ENCODE measurements at places on chromosomes 5 and 9. TPM values are rescaled to one million over a fixed set of nuclear protein-coding genes. Genes with fewer than 3 reads are reported as not detected.

DNA sequence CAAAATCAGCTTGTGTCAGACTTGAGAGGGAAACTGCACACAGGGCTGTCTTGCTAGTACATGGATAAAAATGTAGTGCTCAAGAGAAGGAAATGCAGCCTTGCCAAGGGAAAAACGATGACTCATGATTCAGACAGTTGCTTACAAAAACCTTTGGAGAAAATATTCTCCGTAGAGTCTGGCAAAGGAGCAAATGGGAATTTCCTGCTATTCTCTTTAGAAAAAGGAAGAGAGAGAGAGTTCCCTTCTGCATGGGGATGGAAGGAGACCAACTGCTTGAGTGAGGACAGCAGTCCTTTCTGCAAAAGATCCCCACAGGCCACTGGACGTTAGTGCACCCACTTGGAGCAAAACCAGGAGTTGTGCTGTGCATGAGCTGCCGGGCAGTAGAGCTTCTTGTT lies 7.6 kb downstream of the IFNB1 start:
- DNase-seq = peak; percentile 41

DBH gene
- total RNA-seq = not detected

DNA sequence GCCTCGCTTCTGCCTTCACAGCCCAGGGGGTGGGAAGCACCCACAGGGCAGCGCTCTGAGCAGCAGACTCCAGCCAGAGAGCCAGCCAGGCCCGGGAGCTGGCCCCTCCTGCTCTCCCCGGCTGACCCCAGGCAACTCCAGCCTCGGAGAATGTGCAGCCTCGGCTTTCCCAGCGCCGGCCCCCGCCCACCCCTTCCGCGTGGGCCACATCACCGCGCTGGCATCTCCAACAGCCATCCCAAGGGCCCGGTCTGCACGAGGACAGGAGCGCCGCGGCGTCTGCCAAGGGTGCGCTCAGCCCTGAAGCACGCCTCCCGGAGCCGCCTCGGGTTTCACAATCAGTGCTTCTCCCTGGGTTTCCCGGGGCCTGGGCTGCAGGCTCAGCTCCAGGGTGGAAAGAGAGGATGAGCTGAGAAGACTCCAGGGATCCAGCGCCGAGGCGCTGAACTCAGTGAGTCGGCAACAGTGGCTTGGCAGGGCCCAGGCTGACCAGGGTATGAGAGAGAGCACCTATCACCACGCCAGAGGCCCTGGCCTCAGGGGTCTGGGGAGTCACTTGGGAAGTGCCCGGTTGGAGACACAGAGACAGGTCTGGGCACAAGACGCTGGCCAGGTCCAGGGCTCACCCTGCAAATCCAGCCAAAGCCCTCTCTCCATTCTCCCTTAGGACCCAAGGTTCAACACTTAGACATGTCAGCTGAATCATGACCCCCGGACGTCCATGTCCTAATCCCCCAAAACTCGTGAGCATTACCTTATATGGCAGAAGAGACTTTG lies 79.6 kb downstream of the ADAMTS2 start:
- DNase-seq = peak; percentile 96

- DNase-seq = no peak
These were observed 581.8 kb downstream of the ACTL7B start for GRCh38 chr9:108273988-108274387.

DNA sequence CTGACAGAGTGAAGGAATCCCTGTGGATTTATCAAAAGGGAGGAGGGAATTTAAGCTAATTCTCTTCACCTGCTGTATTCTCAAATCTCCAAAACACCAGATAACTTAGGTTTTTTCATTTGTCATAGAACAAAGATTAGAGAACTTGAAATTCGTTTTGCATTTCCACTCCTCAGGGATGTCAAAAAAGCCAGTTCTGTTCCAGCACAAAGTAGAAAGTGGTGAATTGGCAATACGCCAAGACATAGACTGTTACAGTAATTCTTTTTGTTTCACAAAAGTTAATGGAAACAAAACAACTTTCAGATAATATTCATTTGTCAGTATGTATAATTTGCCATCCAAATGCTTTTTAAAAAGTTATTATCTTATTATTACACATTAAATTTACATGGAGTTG lies 15.0 kb downstream of the S1PR3 start:
- no peak for DNase-seq

PCDHB4 gene
- 1.7 TPM for total RNA-seq

- DNase-seq = no peak
These were observed 24.7 kb upstream of the NR3C1 start for GRCh38 chr5:143428155-143428554.
